ENCODE measurements at places on chromosomes 2 and 18.
A peak's percentile ranks its signal among the peaks of the same experiment; 100 is the strongest.

DNA sequence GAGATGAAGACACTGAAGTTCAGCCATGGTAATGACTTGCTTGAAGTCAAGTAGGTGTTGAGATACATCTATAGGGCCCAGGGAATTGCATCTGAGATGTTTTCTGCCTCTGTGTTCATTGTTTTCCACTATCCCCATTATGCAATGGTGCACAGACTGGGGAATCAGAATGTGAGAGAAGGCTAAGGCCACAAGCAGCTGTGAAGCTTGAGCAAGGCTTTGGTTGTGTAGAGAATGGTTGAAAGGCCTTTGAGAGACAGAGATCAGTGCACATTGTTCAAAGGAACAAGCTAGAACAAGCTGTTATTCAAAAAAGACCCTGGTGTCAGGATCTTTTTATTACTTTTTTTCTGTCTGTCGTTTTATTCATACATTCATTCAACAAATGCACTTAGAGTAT is 82.3 kb downstream of the MYO1B start:
- H3K27ac ChIP-seq = no peak overlapping the region
- H3K4me1 ChIP-seq = peaks cover 7% of the 10 kb centered on the region
- H3K27me3 ChIP-seq = no peaks in the 10 kb centered on the region
- H3K36me3 ChIP-seq = peaks cover 25% of the 10 kb centered on the region

DNA sequence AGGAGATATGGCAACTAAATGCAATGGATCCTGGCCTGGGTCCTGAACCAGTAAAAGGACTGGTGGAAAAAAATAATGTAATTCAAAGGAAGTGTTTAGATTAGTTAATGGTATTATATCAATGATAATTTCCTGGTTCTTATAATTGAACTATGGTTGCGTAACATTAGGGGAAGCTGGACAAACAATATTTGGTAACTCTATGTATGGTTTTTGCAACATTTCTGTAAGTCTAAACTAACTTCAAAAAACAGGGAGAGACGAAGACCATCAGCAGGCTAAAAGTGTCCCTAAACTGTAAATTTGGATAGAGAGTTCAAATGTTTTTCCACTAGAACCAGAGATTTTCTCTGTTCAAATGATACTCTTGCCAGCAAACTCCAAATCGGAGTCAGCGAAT is 36.9 kb downstream of the KLF7 start:
- no peak overlapping the region for H3K27ac ChIP-seq
- H3K4me1 ChIP-seq = peaks cover 14% of the 10 kb centered on the region
- no peak overlapping the region for H3K4me3 ChIP-seq

DNA sequence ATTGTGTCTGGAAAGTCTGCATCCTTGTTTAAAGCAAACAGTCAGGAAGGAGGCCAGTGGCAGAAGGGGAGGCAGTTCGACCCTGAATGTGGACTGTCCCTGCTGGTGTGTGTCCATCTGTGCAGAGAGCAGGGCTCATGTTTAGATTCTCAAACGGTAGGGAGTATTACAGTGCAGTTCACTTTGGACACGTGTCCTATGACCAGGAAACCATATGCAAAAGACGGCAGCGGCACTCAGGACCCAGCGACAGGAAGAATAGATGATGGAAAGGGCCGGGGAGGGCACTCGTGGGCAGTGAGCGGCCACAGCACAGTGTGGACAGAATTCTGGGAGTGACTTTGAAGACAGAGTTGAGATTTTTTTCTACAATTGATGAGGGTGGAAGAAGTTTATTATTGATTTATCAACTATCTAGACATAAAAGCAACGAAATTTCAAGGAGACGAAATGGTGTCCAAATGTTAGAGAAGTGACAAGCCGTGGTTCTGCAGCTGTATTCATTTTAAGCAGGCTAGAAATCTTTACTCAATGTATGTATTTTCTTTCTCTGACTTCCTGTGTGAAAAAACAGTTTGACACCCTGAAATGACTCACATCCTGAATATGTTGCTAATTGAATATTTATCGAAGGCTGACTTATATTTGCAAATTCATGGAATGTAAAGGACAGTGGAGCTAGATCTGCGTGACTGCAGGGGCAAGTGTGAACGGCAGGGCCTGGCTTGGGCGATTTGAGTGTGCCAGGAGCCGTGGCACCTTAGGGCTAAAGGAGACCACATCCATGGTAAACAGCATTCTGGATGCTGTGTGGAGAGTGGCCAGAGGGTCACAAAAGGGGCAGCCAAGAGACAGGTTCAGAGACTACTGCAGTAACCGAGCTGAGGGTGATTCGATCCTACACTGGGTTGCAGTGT is 214.2 kb downstream of the PTGR3 start:
- no peaks in the 10 kb centered on the region for H3K4me1 ChIP-seq
- no peak overlapping the region for H3K4me3 ChIP-seq
- H3K36me3 ChIP-seq = no peaks in the 10 kb centered on the region
- no peaks in the 10 kb centered on the region for H3K27me3 ChIP-seq
- H3K27ac ChIP-seq = no peak overlapping the region

- DNase-seq = peak; percentile 74
- no peaks in the 10 kb centered on the region for H3K27me3 ChIP-seq
- no peaks in the 10 kb centered on the region for H3K36me3 ChIP-seq
- H3K4me1 ChIP-seq = peaks cover 6% of the 10 kb centered on the region
- peak overlapping the region; percentile 57 for H3K27ac ChIP-seq
Observed at GRCh38 chr2:230130668-230131364, 62.1 kb upstream of the SLC16A14 start.

DNA sequence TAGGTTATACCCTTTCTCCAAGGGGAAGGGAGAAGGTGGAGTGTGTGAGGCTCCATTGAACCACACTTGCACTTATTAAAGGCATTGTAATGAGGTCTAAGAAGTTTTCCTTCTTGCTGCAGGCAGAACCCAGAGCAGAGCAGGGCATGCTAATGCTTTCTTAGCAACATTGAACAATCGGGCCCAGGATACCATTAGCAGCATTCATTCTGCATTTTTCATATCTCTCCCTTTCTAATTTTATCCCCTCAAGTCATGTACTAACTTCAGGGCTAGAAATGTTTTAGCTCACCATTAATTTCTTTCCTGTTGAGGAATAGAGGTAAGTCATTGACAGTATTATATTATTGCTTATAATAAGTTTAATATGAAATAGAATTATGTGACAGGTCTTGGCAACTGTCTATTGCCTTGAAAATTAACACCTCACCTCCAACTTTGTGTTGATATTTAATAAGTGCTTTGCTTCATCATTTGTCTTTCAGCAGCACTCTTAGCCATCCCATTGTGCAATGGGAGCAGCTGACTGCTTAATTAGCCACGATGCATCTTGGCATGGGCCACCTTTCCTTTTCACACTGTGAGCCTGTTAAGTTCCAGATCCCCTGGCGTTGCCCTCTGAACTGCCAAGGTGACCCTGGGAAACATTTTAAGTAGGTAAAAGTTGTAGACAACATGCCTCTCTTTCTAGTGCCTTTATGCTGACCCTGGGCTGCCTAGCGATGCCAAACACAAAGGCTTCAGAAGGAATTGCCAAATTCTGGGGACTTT is 300.8 kb upstream of the MEX3C start:
- no peaks in the 10 kb centered on the region for H3K4me1 ChIP-seq
- H3K4me3 ChIP-seq = no peak overlapping the region
- H3K27ac ChIP-seq = no peak overlapping the region
- no peak for DNase-seq
- no peaks in the 10 kb centered on the region for H3K36me3 ChIP-seq
- no peaks in the 10 kb centered on the region for H3K27me3 ChIP-seq

DNA sequence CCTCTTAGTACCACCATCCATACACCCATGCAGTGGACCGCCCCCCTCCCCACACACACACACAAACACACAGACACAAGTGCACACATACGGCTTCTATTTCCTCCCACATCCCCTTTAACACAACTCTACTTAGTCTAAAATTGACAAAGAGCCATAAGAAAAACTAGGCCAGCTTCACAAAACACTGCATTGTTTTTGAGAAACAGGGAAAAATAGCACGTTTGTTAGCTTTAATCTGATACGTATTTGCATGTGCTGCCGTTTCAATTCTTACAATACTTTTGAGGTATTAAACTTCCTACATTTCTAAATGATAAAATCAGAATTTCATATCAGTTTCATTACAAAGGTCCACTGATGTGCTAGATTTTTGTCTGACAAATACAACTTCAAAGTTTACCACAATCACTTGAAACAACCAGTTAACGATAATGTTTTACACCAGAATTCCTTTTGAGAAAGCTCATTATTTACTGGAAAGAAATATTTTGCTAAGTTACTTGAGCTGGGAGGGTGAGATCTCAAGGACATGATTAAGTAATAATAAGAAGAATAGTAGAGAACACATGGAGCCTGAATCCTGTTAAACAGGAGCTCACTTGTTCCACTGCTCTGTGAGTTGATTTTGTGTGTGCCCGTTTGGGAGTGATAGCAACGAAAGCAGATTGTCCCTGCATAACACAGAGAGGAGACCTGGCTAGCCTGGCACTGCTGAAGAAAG is 74.5 kb downstream of the MOGAT1 start:
- no peak overlapping the region for H3K27ac ChIP-seq
- no peaks in the 10 kb centered on the region for H3K27me3 ChIP-seq
- H3K36me3 ChIP-seq = no peaks in the 10 kb centered on the region
- H3K4me1 ChIP-seq = peaks cover 13% of the 10 kb centered on the region
- DNase-seq = no peak
- no peak overlapping the region for H3K4me3 ChIP-seq

- H3K27ac ChIP-seq = no peak overlapping the region
- H3K27me3 ChIP-seq = no peaks in the 10 kb centered on the region
- no peaks in the 10 kb centered on the region for H3K4me1 ChIP-seq
- no peak for DNase-seq
Observed at GRCh38 chr2:53998834-53999233, 28.0 kb upstream of the PSME4 start.

- H3K27ac ChIP-seq = peak overlapping the region; percentile 72
- H3K27me3 ChIP-seq = no peaks in the 10 kb centered on the region
- H3K36me3 ChIP-seq = peaks cover 23% of the 10 kb centered on the region
- H3K4me3 ChIP-seq = peak overlapping the region; percentile 73
Observed at GRCh38 chr18:9135912-9136314, 668 bp upstream of the ANKRD12 start.

GRCh38 chr2:84450288-84451227 is 8.5 kb downstream of the SUCLG1 start:
- no peaks in the 10 kb centered on the region for H3K27me3 ChIP-seq
- no peaks in the 10 kb centered on the region for H3K4me1 ChIP-seq
- no peak overlapping the region for H3K27ac ChIP-seq
- no peak overlapping the region for H3K4me3 ChIP-seq
- no peak for DNase-seq

- no peaks in the 10 kb centered on the region for H3K36me3 ChIP-seq
- no peaks in the 10 kb centered on the region for H3K4me1 ChIP-seq
- no peak for DNase-seq
- no peak overlapping the region for H3K4me3 ChIP-seq
Observed at GRCh38 chr2:229350117-229350805, 79.2 kb upstream of the PID1 start.

GRCh38 chr2:109686921-109687320 is 72.8 kb downstream of the SOWAHC start:
- no peaks in the 10 kb centered on the region for H3K36me3 ChIP-seq
- no peak overlapping the region for H3K27ac ChIP-seq
- no peak for DNase-seq
- no peak overlapping the region for H3K4me3 ChIP-seq
- H3K27me3 ChIP-seq = no peaks in the 10 kb centered on the region

DNA sequence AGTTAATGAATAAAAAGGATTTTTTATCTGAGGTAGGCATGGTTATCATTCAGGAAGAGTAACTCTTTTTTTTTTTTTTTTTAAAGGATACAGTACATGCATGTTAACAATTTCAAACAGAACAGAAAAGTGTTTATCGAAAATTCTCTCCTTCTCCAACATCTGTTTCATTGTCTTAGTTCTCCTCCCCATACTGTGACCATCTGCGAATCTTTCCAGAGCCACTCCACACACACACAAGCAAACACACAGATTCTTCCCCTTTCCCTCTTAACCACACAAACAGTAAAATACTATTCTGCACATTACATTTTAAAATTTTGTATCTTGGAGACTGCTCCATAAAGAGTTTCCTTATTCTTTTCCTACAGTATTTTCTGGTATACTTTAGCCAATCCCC is 38.0 kb downstream of the NPC1 start:
- no peak overlapping the region for H3K4me3 ChIP-seq
- peaks cover 71% of the 10 kb centered on the region for H3K36me3 ChIP-seq
- DNase-seq = no peak
- H3K27ac ChIP-seq = no peak overlapping the region

- no peaks in the 10 kb centered on the region for H3K27me3 ChIP-seq
- no peak for DNase-seq
- H3K36me3 ChIP-seq = no peaks in the 10 kb centered on the region
- H3K27ac ChIP-seq = no peak overlapping the region
Observed at GRCh38 chr2:62050456-62051045, 145.1 kb downstream of the COMMD1 start.
